ENCODE measurements at places on chromosomes 6 and 20.

DNA sequence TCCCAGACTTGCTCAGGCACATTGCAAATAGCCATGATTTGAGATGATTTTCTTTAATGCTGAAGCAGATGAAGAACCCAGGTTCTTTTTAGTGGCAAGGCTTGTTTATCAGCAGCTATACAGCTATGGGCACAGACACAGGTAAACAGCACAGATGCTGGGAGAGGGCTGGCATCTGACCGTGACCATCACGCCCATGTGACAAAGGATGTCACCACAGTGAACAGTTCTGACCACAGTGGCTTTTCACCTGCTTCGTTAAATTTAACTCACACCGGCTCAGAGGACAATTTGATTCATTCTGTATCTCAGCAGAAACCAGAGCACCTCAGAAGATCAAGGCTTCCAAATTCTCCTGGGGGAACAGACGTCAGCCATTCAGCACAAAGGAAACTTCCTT, 142.6 kb downstream of the CDH26 start:
- no peak for DNase-seq

DNA sequence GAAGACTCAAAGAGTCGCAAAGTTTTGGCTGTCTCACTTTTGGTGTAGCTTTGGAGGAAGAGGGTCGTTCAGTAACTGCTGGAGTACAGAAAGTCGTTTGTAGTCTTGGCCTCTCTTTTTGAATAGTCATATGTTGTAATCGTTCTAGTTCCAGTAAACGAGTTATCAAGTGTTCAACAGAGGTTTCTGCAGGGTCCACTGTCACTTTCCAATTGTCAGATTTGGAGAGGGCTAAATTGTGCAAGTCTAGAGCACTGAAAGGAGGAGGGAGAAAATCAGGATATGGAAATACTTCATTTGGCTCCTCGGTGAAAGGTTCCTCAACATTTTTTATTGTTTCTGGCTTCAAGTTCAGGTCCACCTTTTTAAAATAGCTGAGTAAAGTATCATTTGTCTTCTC, 9.7 kb downstream of the FAM217A start:
- DNase-seq, result no peak

GRCh38 chr6:24990236-24990845, 54.6 kb upstream of the RIPOR2 start:
- DNase-seq, result peak; percentile 67

DNA sequence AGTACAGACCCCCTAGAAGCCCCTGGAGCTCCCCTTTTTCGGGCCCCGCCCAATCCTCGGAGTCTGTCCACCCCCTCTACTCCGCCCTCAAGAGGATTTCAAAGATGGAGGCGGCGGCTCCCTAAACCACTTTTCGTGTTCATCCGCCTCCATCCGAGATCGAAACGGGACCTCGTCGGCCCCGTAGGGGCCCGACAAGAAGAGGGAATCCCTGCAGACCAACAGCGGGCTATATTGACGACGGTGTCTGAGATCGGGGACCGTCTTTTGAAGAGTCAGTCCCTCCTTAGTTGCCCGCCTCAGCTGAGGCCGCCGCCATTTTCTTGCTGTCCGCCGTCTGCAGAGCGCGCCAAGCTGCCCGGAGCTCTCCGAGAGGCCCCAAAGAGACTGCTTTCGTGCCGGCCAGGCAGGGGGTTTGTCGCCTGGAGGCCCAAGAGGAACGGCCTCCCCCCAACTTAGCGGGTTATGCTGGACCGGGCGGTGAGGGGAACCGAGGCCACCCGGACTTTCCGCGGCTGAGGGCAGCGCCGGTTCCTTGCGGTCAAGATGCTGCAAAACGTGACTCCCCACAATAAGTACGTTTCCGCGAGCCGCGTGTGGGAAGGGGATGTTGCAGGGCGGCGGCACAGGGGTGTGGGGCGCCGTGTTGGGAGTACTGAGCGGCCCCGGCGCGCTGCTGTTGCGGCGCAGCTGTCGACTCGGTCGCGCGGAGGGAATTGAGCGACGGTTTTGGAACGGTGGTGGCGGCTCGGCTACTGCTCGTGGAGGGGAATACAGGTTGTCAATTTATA, 4.2 kb downstream of the BRD2 start:
- DNase-seq, result no peak

GRCh38 chr20:61580958-61581824, 329.1 kb downstream of the CDH4 start:
- no peak for DNase-seq

Data from fibroblast of skin of right biceps (primary cell).